ENCODE measurements at places on chromosomes 3 and 15. TPM values are rescaled to one million over a fixed set of nuclear protein-coding genes. Genes with fewer than 3 reads are reported as not detected.

- peak; percentile 88 for DNase-seq
Observed at GRCh38 chr15:31326875-31327668, 437 bp downstream of the KLF13 start.

GRCh38 chr15:57534281-57534680, 57.4 kb upstream of the MYZAP start:
- no peak for DNase-seq

- no peak for DNase-seq
Observed at GRCh38 chr3:113276751-113277080, 65.4 kb downstream of the BOC start.

DNA sequence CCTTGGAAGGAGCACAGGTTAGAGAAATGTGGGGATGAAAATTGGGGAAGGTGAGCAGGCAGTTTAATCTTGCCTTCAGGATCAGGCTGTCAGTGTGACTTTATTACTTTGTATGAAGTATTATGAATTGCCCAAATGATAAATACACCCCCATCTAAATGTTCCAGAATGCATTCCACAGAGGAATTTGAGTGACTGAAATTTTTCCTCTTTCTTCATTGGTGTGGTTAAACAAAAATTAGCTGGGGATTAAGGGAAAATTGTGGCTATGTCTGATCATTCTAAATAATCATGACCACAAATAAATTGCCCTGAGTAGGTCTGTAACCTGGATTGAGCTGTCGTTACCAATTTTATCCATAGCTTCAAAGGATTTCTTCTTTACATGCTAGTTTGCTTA, 33.5 kb downstream of the FAM98B start:
- no peak for DNase-seq

- DNase-seq = no peak
Observed at GRCh38 chr15:73959012-73959581, 32.8 kb downstream of the LOXL1 start.

DNA sequence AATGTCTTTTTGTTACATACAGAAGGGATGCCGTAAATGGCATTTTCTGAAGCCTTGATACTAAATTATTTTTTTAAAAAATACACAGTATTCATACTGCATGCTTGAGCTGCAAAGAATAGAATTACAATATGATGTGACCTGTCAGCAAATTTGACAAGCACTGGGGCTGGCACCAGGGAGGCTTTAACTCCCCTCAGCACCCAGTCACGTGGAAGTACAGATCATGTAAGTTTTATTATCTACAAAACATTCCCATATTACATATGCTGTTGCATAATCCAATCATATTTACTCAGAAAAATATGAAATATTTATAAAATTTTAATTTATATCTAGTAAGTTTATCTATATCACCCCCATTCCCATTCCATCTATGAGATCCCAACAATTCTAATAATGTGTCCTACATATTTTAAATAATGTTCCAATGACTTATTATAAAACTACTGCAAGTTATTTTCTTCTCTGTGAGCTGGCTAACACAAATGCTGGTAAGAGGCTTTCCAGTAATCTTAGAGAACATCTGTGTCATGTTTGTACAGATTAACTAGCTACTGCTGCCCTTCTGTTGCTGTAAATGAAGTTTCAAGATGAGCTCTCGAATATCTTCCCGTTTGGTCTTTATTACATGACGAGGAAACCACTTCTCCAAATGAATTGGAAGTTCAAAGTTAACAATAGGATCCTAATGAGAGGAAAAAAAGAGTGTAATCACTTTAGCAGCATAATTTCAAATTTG, 5.2 kb upstream of the IMPG2 start:
- DNase-seq = no peak

DNA sequence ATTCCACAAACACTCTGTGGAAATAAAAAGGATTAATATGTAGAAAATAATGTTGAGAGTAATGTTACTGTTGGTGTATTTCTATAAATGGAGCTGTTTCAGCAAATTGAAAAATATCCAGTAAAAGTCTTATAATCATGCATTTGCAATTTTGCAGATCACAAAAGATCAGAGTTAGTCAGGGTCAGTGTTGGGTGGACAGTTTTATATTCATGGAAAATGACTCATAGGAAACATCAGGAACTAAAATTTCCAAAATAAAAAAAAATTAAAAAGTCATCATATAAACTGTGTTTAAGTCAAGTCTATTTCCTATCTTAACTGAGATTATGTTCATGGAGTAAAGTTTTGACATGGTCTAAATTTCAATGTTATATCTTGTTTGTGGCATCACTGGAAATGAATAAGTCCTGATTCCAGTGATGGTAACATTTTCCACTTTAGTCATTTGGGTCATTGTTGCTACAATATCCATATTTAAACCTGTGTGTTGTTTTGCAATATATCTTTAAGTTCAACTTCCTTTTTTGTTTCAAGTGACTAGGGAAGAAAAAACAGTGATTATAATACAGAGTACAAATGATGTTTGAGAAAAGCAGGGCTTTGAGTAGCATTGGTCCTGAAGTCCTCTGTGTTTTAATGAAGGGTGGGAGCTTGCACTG, 37.8 kb downstream of the MITF start:
- DNase-seq = no peak

GRCh38 chr3:101193957-101194356, 126.4 kb downstream of the IMPG2 start:
- no peak for DNase-seq

GRCh38 chr3:182226995-182227394, 515.3 kb downstream of the SOX2 start:
- DNase-seq = no peak

GRCh38 chr15:38091078-38091645, 156.7 kb downstream of the TMCO5A start:
- no peak for DNase-seq

DNA sequence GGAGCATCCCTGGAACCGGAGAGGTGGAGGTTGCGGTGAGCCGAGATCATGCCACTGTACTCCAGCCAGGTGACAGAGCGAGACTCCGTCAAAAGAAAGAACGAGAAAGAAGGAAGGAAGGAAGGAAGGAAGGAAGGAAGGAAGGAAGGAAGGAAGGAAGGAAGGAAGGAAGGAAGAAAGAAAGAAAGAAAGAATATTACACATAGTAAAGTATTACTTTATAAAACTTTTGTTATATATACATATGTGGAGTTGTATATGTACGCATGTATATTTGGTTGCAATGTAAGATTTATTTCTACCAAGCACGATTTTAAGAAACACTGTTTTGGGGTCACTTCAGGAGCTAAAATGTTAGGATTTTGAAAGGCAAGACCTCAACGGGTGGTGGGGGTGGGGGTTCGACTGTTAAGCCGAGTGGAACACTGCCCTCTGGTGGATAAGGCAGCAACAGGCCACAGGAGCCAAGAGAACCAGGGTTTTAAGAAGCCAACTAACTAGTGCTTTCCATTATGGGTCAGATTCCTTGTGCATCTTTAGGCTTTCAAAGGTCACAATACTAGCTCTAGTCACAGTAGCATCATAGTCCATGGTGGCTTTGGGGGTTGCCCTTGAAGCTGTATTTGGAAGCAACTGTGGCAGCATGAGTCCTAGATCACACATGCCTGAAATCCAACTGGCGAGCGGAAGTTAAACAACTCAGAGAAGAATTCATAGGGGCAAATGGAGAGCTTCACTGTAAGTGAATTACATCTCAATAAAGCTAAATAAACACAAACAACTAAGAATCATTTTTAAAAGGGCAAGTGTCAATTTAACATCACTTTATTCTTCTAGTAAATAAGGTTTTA, 22.5 kb downstream of the GLB1 start:
- DNase-seq = peak; percentile 51

GRCh38 chr3:171620825-171621434, 160.7 kb upstream of the TNIK start:
- no peak for DNase-seq

DNA sequence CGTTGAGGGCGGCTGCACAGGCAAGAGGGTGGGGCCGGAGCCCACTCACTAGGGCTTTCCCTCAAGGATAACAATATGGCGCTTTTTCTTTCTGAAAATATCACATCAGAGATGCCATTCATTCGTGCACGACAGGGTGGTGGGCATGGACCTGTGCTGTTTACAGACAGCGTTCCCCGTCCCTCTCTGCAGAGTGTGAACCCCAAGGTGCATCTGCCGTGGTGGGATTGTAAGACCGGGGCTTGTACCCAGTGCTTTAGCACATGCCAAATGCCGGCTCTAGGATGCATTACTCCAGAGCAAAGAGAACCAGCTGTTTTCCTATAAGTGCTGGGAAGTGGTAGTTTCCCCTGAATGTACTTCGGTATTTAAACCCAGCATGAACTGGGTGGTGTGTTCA, 37.0 kb downstream of the CHDH start:
- no peak for DNase-seq

DNA sequence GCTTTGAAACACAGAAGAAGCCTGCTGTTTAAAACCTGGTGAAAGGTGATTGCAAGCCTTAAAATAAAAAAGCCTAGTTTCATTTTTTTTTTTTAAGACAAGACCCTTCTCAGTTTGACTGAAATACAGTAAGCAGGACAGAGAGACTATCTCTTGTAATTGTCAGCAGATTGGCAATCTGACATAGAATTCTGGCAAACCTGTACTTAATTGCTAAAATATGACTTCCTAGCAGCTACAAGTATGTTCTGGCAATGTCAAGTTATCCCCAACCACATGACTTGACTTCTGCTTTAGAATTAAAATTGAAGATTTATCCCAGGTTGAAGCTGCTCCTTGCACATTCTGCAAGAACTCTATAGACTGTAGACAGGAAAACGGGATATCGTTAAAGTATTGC, 232.8 kb upstream of the NR2F2 start:
- DNase-seq = no peak

DNA sequence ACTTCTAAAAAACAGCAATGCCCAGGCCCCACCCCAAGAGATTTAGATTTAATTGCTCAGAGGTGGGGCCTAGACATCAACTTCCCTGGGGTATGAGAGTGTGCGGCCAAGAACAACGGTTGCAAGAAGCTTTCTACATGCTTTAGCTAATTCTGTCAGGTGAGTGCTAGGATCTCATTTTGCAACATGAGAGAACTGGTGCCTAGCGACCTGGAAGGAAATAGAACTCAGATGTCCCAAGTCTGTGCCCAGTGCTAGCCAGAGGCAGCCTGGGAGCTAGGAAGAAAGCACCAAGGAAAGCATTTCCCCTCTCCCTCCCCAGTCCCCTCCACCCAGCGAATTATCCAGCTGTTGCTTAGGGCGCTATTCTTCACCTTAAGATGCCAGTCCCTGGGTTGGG, 22.9 kb upstream of the HRH1 start:
- DNase-seq = no peak

- no peak for DNase-seq
Observed at GRCh38 chr3:52866427-52866826, 30.9 kb downstream of the STIMATE start.

The CHRNA3 gene
- not detected for total RNA-seq

The PRICKLE2 gene
- total RNA-seq = 4.1 TPM

The CHDH gene
- total RNA-seq = 12.7 TPM

The SPESP1 gene
- 4.2 TPM for total RNA-seq

The TRH gene
- total RNA-seq = not detected

Data from left ventricle myocardium superior (tissue), 1 donor.